Testis (tissue), 5 donors: ENCODE measurements at places on chromosomes 1 and 21. TPM values are rescaled to one million over a fixed set of nuclear protein-coding genes. Genes with fewer than 3 reads are reported as not detected.
A peak's percentile ranks its signal among the peaks of the same experiment; 100 is the strongest.

GRCh38 chr1:17293681-17294425 lies 14.1 kb upstream of the PADI4 start:
- no peaks in the 10 kb centered on the region for H3K4me1 ChIP-seq
- no peaks in the 10 kb centered on the region for H3K36me3 ChIP-seq
- no peak for DNase-seq

DNA sequence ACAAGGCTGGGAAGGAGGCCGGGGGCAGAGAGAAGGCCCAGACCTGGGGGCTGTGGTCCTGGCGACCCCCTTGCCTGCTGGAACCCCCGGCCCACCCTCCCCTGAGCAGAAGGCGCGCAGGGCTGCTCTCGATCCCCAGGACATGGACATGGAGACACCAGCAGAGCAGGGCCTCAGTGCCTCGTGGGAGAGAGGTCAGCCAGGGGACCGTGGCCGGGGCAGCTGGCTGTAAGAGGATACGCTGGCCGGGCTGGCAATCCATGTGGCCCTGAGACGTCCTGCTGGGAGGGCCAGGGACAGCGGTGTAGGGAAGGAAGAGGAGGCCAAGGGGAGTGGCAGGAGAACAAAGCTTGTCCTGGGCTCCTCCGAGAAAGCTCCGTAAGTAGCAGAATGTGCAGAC lies 132.2 kb downstream of the CASZ1 start:
- peaks cover 16% of the 10 kb centered on the region for H3K4me1 ChIP-seq
- H3K27ac ChIP-seq, result no peak overlapping the region
- peak; percentile 40 for DNase-seq
- no peaks in the 10 kb centered on the region for H3K27me3 ChIP-seq
- no peaks in the 10 kb centered on the region for H3K36me3 ChIP-seq

DNA sequence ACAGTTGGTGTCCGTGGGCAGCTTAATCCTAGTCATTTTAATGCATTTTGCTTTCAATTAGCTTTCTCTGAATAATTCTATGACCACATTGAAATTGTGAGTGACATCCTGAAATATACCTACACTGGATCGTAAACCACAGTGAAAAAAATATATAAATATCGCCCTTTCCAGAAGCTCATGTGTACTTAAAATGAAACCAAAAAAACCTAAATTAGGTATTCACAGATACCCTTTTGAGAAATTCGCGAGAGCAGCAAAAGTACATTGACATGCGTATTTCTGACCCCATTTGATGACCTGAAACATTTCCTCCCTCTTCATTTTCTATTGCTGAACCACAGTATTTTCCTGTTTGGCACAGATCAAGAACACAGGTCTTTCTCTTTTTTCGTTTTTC lies 253.8 kb downstream of the LTN1 start:
- peaks cover 7% of the 10 kb centered on the region for H3K4me1 ChIP-seq
- H3K27ac ChIP-seq, result no peak overlapping the region
- H3K4me3 ChIP-seq, result no peak overlapping the region

- no peak overlapping the region for H3K4me3 ChIP-seq
- H3K36me3 ChIP-seq, result no peaks in the 10 kb centered on the region
- no peaks in the 10 kb centered on the region for H3K4me1 ChIP-seq
- no peak overlapping the region for H3K27ac ChIP-seq
Measured at GRCh38 chr1:21703318-21703963, 34.3 kb upstream of the RAP1GAP start.

- no peaks in the 10 kb centered on the region for H3K27me3 ChIP-seq
- DNase-seq, result no peak
- peak overlapping the region; percentile 21 for H3K27ac ChIP-seq
- H3K4me1 ChIP-seq, result peaks cover 64% of the 10 kb centered on the region
- H3K4me3 ChIP-seq, result no peak overlapping the region
- no peaks in the 10 kb centered on the region for H3K36me3 ChIP-seq
Measured at GRCh38 chr1:2239384-2239985, 11.4 kb downstream of the SKI start.

- H3K27me3 ChIP-seq, result no peaks in the 10 kb centered on the region
- no peaks in the 10 kb centered on the region for H3K36me3 ChIP-seq
- DNase-seq, result no peak
- H3K4me1 ChIP-seq, result no peaks in the 10 kb centered on the region
Measured at GRCh38 chr1:18734461-18735223, 104.0 kb downstream of the PAX7 start.

DNA sequence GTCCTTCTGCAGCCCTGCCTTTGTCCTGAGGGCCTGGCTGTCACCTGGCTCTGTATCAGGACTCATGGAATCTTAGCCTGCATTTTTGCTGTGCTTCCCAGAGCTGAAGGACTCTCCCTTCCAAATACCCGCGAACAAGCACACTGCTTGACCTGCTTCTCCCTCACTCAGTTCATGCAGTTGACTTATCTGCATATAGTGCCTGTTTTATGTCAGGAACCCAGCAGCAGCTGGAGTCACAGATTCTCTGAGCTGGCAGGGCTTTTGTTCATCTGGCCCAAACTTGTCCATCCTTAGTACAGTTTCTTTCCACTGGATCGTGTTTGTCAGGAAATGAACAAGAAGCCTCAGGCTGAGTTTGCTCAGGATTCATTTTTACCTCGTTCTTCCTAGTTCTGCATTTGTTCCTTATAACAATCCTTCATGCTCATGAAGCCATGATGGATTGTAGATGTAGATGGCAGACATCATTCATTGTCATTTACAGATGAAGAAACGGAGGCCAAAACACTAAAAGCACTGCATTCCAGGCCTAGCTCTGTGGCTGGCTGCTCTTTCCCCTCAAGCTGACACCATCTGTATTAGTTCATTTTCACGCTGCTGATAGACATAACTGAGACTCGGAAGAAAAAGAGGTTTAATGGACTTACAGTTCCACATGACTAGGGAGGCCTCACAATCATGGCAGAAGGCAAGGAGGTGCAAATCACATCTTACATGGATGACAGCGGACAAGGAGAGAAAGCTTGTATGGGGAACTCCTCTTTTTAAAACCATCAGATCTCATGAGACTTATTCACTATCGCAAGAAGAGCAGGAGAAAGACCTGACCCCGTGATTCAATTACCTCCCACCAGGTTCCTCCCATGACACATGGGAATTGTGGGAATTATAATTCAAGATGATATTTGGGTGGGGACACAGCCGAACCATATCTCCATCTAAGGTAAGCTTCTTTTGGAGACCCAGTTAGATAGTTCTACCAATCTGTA lies 150.9 kb downstream of the HIVEP3 start:
- no peak overlapping the region for H3K27ac ChIP-seq
- H3K27me3 ChIP-seq, result no peaks in the 10 kb centered on the region
- no peak for DNase-seq
- H3K4me3 ChIP-seq, result no peak overlapping the region
- no peaks in the 10 kb centered on the region for H3K36me3 ChIP-seq

Gene SLAMF8
- total RNA-seq, result 0.74 TPM

GRCh38 chr1:179384027-179384426 lies 18.3 kb downstream of the AXDND1 start:
- no peaks in the 10 kb centered on the region for H3K27me3 ChIP-seq
- H3K27ac ChIP-seq, result no peak overlapping the region
- no peak for DNase-seq

DNA sequence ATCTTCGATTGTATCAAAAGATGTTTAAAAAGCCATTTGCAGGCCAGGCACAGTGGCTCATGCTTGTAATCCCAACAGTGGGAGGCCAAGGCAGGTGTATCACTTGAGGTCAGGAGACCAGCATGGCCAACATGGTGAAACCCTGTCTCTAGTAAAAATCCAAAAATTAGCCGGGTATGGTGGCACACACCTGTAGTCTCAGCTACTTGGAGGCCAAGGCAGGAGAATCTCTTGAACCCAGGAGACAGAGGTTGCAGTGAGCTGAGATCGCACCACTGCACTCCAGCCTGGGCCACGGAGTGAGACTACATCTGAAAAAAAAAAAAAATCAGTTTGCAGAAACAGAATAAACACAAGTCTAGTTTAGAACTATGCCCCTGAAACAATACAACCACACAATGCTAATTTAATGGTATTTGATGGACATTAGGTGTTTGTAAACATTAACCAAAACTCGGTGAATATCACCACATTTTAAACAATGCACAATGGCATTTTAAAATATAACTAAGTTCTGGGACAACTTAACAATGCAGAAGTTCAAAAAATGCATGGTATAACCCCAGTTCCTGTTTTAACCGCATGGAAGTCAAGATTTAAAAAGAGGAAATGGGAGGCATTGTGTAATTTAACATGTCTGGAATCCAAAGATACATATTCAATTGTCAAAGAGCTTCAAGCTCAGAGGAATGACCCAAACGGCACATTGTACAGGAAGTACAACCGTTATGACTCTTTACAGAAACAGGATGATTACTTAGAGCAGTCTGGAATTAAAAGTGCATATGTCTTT lies 7.1 kb upstream of the PTTG1IP start:
- peaks cover 23% of the 10 kb centered on the region for H3K4me1 ChIP-seq
- no peak for DNase-seq
- peak overlapping the region; percentile 36 for H3K27ac ChIP-seq
- H3K36me3 ChIP-seq, result no peaks in the 10 kb centered on the region

DNA sequence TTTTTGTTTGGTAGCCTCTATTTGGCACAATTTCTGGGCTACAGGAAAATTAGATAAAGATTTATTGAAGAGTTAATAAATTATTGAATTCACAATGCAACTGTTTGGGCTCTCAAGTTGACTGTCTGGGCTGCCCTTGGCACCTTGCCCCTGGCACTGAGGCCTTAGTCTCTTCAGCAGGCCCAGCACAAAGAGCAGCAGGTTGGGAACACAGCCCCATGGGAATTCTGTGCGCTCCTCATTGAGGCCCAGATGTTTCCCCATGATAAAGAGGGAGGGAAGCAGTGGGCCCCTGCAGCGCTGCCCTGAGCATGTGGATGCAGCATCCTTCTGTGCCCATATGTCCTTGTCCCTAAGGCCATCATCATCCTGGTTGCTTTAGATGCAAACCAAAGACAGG lies 2.9 kb downstream of the CRNN start:
- H3K36me3 ChIP-seq, result no peaks in the 10 kb centered on the region
- no peak overlapping the region for H3K4me3 ChIP-seq
- H3K27ac ChIP-seq, result no peak overlapping the region

Gene HCN3
- 3.8 TPM for total RNA-seq

Gene HPCAL4
- 24.5 TPM for total RNA-seq

Gene FAM78B
- total RNA-seq, result 13.9 TPM

- no peak overlapping the region for H3K4me3 ChIP-seq
- no peaks in the 10 kb centered on the region for H3K4me1 ChIP-seq
- DNase-seq, result no peak
- H3K27me3 ChIP-seq, result no peaks in the 10 kb centered on the region
Measured at GRCh38 chr1:236416165-236416564, 22.1 kb downstream of the EDARADD start.
